ENCODE measurements at places on chromosomes 5 and 9. TPM values are rescaled to one million over a fixed set of nuclear protein-coding genes. Genes with fewer than 3 reads are reported as not detected.

The SHOC1 gene
- total RNA-seq: not detected

GRCh38 chr5:77972469-77973252 lies 196.5 kb upstream of the TBCA start:
- peak; percentile 39 for ATAC-seq

DNA sequence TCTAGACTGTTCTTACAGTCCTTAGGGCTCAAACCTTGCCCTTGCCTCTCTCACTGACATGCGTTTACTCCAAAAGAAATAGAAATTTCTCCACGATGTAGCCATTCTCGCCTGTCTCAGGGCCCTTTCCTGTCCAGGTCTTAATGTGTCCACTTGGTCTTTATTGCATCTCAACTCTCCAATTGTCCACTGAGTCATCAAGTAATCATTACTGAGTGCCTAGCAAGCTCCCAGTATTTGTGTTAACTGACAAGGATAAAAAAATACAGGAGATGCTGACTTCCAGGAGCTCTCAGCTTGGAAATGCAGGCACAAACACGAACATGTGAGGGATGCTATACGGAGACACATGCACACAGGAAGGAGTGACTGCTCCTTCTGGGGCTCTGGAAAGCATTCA lies 147.3 kb downstream of the ARSB start:
- no peak for ATAC-seq

DNA sequence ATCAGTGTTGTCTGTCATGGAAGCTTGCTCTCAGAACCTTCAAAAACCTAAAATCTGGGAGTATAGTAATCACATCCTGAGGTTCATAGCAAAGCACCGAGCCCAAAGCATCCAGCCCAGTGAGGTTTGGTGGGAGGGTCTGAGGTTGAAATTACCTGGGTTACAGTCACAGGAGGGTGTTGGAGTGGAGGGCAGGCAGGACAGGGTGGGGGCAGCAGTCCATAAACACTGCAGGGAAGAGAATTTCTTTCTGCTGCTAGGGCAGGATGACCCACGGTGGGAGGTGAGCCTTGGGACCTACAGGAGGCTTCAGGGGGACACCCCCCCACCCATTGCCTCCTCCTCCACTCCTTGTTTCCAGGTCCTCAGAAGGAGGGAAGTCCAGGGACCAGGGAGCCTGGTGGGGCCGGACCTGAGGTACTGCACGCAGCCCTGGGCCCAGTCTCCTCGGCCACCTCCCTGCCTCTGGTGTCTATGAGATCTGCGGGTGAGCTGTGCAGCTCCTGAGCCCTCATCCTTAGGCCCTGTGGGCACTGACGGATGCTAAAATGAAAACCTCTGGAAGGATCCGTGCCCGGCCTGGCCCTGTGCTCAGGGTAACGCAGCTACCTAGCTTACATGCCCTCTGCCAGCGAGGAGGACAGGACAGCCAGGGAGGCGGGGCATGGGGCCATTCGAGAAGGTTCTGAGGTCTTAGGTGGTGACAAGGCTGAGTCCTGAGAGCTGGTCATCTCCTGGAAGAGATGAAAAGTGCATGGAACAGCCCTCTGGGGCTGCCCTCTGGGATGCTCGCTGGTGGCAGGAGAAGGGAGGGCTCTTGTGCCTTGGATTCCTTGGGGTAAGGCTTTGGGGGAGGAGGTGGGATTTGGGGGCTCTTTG lies 1.8 kb upstream of the ADCY2 start:
- ATAC-seq: no peak

DNA sequence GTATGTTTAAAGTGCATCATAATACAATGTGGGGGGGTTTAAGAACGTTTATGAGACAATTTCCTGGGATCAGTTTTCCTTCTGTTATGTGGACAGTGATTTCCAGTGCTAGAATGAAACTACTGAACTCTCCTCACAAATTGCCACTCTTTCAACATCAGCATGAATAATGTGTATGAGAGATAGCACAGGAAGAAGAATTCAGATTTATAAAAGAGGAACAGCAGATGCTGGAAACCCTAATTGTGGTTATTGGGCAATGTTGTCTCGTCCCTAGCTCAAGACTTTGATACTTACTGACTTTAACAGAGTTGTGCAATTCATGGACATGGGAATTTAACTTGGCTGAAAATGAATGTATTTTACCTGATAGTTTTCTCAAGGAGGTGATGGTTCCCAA lies 410.8 kb upstream of the MEF2C start:
- peak; percentile 25 for ATAC-seq

DNA sequence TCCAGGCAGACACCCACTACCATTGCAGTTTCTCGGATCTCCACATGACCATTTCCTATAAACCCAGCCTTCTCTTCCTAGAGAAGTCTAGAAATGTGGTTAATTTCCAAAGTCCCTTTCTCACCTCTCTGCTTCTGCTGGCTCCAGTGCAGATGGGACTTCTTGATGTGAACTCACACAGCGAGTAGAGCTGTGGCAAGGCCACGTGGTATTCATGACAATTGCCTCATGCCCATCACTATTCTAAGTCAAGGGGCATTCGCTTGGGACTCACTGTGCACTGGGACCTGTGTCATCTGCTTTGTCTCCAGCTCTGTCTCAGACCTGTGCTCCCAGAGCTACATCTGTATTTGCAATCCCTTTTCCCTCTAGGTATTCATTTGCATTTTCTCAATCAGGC lies 6.2 kb downstream of the CD180 start:
- no peak for ATAC-seq

The IDNK gene
- total RNA-seq: 4.5 TPM

GRCh38 chr9:108297073-108297472 lies 558.7 kb downstream of the ACTL7B start:
- peak; percentile 75 for ATAC-seq

All from gastroesophageal sphincter (tissue), 4 donors.